D721Med (cell line): ENCODE measurements at places on chromosomes 13 and 19.

DNA sequence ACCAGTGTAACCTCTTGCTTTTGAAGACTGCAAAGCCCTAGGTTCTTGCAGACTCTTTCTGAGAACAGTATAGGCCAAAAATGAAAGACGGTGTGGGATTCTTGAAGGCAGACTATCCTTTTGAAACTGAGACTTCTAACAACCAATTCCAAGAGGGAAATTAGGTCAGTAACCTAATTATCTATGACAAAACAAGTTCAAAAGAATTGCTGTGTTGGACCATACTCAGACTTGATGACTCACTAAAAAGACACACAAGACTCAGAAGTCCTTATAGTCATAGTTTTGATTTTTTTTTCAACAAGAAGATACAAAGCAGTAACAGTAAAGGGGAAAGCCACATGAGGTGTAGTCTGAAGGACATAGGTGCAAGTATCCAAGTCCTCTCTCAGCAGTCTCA is 624.0 kb upstream of the GPC6 start:
- no peak for DNase-seq

DNA sequence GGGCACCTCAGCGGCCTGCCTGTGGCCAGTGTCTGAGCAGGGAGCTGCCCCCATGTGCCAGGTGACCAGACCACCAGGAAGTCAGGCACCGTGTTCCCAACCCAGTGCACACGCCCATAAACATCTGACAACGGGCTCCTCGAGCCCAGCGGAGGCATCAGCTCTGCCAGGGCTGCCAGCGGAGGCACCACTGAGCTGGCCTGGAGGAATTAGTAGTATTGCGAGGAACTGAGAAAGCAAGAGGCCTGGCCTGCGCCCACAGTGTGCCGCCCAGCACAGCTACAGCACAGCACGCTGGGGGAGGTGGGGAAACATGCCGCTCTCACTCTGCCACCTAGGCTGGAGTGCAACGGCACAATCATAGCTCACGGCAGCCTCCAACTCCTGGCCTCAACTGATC is 44.6 kb downstream of the ANKRD27 start:
- DNase-seq = no peak

GRCh38 chr13:44801990-44802389 is 187.3 kb downstream of the NUFIP1 start:
- no peak for DNase-seq

- DNase-seq = no peak
These were observed 29.2 kb upstream of the ARGLU1 start for GRCh38 chr13:106597186-106597585.

DNA sequence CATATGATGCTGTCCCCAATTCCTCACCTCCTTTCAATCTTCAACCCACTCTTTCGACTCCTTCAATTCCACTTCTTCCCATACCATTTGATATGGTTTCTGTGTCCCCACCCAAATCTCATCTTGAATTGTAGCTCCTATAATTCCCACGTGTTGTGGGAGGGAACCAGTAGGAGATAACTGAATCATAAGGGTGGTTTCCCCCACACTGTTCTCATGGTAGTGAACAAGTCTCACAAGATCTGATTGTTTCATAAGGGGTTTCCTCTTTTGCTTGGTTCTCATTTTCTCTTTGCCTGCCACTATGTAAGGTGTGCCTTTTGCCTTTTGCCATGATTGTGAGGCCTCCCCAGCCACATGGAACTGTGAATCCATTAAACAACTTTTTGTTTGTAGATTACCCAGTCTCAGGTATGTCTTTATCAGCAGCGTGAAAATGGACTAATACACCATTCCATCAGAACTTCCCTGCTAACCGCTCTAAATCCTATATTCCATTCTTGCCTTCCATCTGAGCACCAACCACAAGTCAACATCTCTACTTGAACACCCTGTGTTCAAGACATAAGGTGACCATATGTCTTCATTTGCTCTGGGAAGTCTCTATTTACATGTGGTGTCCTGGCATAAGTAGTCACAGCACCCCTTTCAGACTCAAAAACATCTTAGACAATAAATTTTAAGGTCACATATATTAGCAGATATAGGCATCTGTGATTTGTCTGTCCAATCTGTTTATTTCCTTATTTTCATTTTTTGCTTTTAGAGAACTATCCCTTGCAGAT is 122.9 kb downstream of the TSHZ3 start:
- no peak for DNase-seq

- no peak for DNase-seq
These were observed 45.6 kb upstream of the MRI1 start for GRCh38 chr19:13718733-13719132.

DNA sequence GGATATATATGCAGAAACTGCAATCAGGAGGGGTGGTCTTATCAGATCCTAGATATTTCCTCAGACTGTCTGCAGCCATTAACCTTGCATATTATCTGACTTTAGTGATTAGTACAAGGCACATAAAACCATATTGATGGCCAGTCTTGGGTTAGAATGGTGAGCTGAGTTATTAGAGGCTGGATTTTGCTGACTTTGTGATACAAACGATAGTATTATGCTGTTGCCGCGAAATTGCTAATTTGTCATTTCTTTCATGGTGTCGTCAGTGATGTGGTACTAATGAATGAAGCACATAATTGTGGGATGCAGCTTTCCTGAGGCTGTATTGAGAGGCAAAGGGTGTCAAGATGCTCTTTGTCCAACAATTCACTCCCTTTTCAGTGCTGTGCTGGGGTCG is 172.5 kb downstream of the TEX29 start:
- DNase-seq = no peak

DNA sequence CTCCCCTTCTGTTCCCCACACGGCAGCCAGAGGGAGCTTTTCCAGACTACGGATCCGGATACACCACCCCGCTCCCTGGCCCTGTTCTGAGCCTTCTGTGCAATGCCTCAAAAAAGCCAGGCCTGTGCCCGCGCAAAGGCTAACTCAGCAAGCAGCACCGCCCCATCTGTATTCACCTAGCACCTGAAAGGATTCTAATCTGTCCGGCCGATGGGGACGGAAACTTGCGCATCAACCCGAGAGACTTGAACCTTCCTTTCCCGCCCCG is 589 bp downstream of the ZBTB45 start:
- DNase-seq = no peak

GRCh38 chr13:64333888-64334287 is 2896.2 kb downstream of the PCDH9 start:
- DNase-seq = no peak

GRCh38 chr13:77274126-77274525 is 52.8 kb downstream of the MYCBP2 start:
- DNase-seq = no peak

- peak; percentile 71 for DNase-seq
These were observed 4.3 kb downstream of the FAAP24 start for GRCh38 chr19:32976223-32976805.

GRCh38 chr13:80314711-80315653 is 25.9 kb downstream of the SPRY2 start:
- DNase-seq = no peak

DNA sequence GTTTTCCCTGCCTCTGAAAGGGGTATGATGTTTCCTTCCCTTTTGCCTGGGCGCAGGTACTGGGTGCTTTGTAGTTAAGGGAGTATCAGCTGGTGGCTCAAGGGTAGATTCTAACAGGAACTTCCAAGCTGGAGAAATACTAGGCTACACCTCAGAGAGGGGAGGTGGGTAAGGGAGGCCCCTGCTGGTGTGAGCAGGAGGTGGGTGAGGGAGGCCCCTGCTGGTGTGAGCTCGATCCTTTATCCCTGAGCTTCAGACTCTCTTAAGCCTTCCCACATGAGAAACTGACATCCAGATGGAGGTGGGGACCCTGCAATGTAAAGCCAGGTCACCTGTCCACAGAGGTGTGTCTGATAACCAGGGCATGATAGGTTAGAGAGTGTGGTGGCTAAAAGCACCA is 32.1 kb downstream of the CYP2B6 start:
- DNase-seq = no peak

DNA sequence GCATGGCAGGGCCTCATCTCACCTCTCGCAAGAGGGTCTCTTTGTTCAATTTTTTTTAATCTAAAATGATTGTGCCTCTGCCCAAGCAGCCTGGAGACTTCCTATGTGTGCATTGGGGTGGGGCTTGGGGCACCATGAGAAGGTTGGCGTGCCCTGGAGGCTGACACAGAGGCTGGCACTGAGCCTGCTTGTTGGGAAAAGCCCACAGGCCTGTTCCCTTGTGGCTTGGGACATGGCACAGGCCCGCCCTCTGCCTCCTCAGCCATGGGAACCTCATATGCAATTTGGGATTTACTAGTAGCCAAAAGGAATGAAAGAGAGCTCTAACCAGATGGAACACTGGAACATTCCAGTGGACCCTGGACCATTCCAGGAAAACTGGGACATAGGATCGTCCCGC is 8.0 kb downstream of the FXYD3 start:
- no peak for DNase-seq

- DNase-seq = no peak
These were observed 50.1 kb downstream of the ZNF557 start for GRCh38 chr19:7119582-7119981.

DNA sequence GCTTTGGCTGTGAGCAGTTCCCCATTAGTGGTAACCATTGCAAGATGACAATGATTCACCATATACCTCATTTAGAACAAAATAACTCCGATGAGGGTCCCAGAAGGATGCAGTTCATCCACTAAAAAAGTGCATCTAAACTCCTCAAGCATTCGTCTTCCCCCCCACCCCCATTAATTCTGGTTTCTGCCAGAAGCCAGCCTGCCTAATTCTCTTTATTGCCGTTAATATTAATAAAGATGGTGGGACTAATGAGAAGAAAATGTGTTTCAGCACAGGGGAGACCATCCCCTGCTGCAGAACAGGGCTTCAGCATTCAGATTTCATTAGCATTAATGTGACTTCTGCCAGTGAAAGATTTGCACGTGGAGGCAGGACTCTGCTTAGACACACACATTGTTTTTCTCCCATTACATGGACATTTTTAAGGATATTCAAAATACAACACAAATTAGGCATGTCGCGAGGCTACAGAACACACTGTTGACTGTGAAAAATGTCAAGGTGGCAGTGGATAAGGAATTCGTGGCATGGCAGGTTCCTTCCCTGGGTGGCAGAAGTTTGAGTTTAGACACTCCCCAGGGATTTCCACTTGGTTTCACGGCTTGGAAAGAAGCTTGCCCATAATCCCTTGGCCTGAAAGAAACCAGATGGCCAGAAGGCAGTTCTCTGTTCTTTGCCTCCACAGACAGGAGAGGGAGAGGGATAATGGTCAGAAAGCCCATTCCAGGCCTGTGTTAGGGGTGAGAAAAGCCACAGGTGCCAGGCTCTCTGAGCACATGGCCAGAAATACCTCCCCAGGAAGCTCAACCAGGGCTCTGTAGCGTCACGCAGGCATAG is 236.5 kb downstream of the FOXO1 start:
- no peak for DNase-seq

- no peak for DNase-seq
These were observed 183.3 kb downstream of the HS6ST3 start for GRCh38 chr13:96273196-96273595.

DNA sequence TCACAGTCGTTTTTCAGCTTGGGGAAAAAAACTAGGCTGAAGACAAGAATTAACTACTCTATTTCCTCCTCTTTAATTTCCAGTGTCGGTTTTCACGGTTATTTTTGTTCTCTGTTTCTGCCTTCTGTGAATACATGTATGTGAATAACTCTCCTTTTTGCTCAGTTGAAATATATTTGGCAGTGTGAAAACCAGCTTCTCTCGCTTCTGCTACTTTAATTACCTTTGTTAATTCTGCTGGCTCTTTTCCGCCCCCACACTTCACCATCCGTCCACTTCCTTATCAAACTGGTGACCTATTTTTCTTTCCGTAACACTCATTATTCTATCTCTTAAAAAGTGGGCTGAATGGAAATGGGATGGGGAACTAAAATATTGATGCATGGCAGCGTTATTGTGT is 126.4 kb downstream of the POU4F1 start:
- no peak for DNase-seq

DNA sequence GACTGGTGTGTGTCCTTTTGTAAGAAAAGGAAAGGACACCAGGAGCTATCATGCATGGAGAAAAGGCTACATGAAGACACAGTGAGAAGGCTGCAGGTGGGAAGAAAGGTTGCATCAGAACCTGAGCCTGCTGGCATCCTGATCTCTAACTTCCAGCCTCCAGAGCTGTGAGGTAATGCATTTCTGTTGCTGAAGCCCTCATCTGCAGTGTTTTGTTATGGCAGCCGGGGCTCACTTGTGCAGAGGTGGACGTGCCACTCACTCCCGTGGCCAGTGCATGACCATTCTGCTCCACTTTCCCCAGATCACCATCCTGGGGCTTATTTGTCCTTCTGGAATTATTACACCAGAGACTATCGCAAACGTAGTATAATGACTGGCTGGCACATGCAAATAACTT is 155.3 kb downstream of the IRS2 start:
- no peak for DNase-seq

DNA sequence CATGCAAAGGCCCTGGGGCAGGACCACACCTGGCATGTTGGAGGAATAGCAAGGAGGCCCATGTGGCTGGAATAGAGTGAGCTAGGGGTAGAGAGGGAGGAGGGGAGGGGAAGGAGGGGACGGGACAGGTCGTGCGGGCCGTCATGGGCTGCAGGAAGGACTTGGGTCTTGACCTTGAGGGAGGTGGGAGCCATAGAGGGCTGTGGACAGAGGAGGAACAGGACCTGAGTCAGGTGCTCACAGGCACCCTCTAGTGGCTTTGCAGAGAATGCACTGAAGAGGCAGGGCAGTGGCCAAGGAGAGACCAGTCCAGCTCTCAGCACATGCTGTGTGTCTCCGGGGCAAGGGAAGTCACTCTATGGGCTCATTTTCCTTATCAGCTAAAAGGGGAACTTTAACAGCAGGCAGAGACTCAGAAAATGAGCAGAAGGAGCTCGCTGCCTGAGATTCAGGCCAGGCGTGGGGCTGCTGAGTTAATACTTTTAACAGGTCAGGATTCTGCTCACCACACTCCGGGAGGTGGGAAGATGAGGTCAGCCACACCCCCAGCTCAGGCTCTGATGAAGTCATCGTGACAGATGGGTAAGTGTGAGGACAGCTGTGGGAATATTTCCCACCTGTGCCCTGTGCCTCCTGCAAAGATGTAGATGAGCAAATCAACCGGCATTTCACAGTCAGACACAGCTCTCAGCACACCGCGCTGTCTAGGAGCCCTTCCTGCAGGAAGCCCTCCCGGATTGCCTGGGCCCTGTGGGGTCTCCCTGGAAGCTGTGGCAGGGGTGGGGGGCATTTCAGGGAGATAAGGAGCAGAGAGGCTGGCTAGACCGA is 6.0 kb upstream of the TNFAIP8L1 start:
- DNase-seq = no peak

DNA sequence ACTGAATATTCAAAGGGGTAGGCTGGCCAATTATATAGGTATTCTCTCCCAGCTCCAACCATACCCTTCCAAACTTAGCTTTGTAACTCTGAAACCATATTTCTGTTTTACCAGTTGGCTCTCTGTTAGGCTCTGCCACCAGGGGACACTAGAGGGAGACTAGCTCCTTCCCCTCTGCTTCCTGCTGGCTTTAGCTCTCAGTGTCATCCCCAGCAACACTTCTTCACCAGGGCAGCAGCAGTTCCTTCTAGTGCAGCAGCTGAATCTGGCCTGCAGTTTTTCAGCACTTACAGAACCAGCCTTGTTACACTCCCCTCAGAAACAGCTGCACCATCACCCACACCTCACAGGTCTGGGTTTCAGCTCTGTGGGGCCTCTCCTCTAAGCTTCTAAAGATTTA is 51.0 kb upstream of the DOCK9 start:
- no peak for DNase-seq

GRCh38 chr19:6125571-6125989 is 9.9 kb upstream of the ACSBG2 start:
- no peak for DNase-seq

- no peak for DNase-seq
These were observed 460.8 kb downstream of the TBC1D4 start for GRCh38 chr13:75021151-75021550.
